Muscle of leg (tissue), 16 donors: ENCODE measurements at places on chromosomes 16 and 17.

- H3K4me3 ChIP-seq, result no peak overlapping the region
- H3K4me1 ChIP-seq, result no peaks in the 10 kb centered on the region
- H3K27me3 ChIP-seq, result no peaks in the 10 kb centered on the region
- H3K27ac ChIP-seq, result no peak overlapping the region
- no peaks in the 10 kb centered on the region for H3K36me3 ChIP-seq
- no peak for DNase-seq
Measured at GRCh38 chr17:9865586-9865985, 39.5 kb downstream of the RCVRN start.

- no peak for DNase-seq
- H3K4me1 ChIP-seq, result no peaks in the 10 kb centered on the region
- H3K36me3 ChIP-seq, result no peaks in the 10 kb centered on the region
- no peak overlapping the region for H3K27ac ChIP-seq
- no peaks in the 10 kb centered on the region for H3K27me3 ChIP-seq
Measured at GRCh38 chr16:67339453-67339852, 12.8 kb downstream of the LRRC36 start.

- no peak overlapping the region for H3K27ac ChIP-seq
- no peaks in the 10 kb centered on the region for H3K27me3 ChIP-seq
- H3K4me1 ChIP-seq, result peaks cover 10% of the 10 kb centered on the region
- H3K36me3 ChIP-seq, result peaks cover 33% of the 10 kb centered on the region
- no peak for DNase-seq
Measured at GRCh38 chr17:6596941-6597340, 40.6 kb upstream of the PITPNM3 start.

- H3K27me3 ChIP-seq, result no peaks in the 10 kb centered on the region
- no peak overlapping the region for H3K4me3 ChIP-seq
- H3K4me1 ChIP-seq, result peaks cover 11% of the 10 kb centered on the region
- peaks cover 3% of the 10 kb centered on the region for H3K36me3 ChIP-seq
- H3K27ac ChIP-seq, result no peak overlapping the region
Measured at GRCh38 chr16:87472935-87473334, 19.9 kb downstream of the ZCCHC14 start.

- H3K4me1 ChIP-seq, result peaks cover 29% of the 10 kb centered on the region
- no peaks in the 10 kb centered on the region for H3K36me3 ChIP-seq
- DNase-seq, result no peak
- peak overlapping the region; percentile 36 for H3K27ac ChIP-seq
- peaks cover 32% of the 10 kb centered on the region for H3K27me3 ChIP-seq
- H3K4me3 ChIP-seq, result peak overlapping the region; percentile 45
Measured at GRCh38 chr16:54928016-54928356, 2.7 kb upstream of the IRX5 start.

DNA sequence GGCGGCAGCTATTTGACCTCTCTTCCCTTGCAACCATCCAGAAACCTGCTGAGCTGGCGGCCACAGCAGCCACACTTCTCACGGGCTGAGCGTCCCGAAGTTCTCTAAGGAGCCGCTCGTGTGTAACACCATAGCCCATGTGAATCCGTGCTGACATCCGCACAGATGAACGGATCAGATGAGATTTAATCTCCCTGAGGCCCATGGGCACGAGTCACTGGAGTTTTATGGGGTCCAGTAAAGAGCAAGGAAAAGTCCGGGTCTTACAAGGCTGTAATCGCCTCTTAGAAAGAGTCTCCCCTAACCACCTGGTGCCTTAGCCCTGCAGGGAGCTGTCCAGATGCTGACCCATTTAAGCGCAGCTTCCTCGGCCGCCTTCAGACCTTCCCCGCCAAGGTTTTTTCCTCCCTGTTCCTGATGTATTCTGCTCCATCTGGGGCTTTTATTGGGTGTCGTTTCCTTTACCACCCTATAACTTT is 5.5 kb upstream of the CACNG5 start:
- no peak overlapping the region for H3K27ac ChIP-seq
- no peak overlapping the region for H3K4me3 ChIP-seq
- no peaks in the 10 kb centered on the region for H3K36me3 ChIP-seq
- peaks cover 18% of the 10 kb centered on the region for H3K4me1 ChIP-seq
- H3K27me3 ChIP-seq, result peaks cover 23% of the 10 kb centered on the region
- DNase-seq, result peak; percentile 88

DNA sequence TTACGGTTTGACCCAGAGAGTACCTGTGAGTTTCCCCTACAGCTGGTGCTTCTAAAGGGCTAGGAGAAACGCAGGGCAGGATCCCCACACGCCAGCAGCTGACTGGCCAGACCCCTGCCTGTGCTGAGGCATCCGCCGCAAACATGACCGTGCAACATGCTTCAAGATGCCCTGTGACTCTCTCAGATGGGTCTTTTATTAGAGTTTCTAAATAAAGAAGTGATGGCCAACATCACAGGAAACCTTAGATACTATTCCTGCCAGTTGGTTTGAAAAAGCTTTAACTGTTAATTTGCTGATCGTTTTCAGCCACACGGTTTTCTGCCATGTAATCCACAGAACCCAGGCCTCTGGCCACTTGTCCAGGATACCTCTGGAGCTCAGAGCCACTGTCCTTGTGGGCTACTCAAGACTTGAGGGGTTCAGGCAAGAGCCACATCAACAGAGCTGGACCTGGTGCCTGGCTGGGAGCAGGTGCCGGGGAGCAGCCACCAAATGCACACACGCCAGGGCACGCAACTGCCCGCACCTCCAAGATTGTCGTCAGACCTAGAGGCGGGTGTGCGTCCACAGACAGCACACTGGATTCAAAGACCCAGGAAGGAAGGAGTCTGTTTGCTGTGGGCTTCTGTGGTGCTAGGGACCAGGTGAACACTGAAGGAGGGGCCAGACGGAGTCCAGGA is 118.4 kb downstream of the ZNF778 start:
- DNase-seq, result peak; percentile 48
- no peaks in the 10 kb centered on the region for H3K27me3 ChIP-seq
- peak overlapping the region; percentile 67 for H3K27ac ChIP-seq
- no peak overlapping the region for H3K4me3 ChIP-seq
- peaks cover 39% of the 10 kb centered on the region for H3K4me1 ChIP-seq

GRCh38 chr16:54519161-54519695 is 232.6 kb upstream of the IRX3 start:
- no peaks in the 10 kb centered on the region for H3K4me1 ChIP-seq
- H3K36me3 ChIP-seq, result no peaks in the 10 kb centered on the region
- H3K27ac ChIP-seq, result no peak overlapping the region
- no peak overlapping the region for H3K4me3 ChIP-seq
- H3K27me3 ChIP-seq, result peaks cover 3% of the 10 kb centered on the region

DNA sequence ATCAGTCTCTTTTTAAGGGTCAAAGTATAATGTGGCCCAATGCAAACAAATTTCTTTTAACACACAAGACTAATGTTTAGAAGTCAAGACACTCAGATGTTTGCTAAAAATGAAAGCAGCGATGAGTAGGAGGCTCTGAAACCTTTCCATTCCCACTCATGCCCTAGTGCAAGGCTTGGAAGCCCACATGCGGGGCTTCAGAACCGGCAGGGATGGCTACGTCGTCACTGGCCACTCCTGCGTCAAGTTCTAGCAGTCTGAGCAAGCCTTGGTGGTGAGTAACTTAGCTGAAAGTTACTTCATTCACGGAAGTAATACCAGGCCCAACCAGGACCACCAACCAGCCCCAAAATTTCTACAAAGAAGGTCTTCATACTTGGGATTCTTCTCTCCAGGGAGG is 14.8 kb upstream of the TMED6 start:
- no peaks in the 10 kb centered on the region for H3K27me3 ChIP-seq
- no peak overlapping the region for H3K27ac ChIP-seq
- H3K4me3 ChIP-seq, result no peak overlapping the region
- no peaks in the 10 kb centered on the region for H3K4me1 ChIP-seq
- H3K36me3 ChIP-seq, result peaks cover 72% of the 10 kb centered on the region
